ENCODE measurements at places on chromosomes 5 and 9.

GRCh38 chr5:68369457-68370125, 154.0 kb downstream of the PIK3R1 start:
- DNase-seq, result no peak

DNA sequence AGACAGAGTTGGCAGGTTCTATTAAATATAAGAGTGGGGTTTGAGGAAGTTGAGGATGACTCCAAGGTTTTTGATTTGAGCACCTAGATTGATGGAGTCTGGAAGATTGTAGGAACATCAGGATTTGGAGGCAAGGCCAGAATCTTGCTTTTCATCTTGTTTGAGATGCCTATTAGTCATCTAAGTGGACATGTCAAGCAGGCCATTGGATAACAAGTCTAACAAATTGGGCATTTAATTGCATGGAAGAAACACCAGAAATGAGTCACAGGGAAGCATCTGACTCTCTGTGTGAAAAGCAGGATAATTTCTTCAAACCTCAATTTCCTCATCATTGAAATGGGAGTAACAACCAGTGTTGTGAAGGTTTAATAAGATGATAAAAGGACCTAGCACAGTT, 53.3 kb upstream of the ARL15 start:
- DNase-seq, result no peak

- no peak for DNase-seq
These were observed 47.3 kb upstream of the SUB1 start for GRCh38 chr5:32538031-32538547.

GRCh38 chr5:3320317-3320875, 275.2 kb upstream of the IRX1 start:
- no peak for DNase-seq

- no peak for DNase-seq
These were observed 172.0 kb upstream of the KLF9 start for GRCh38 chr9:70586476-70586875.

- no peak for DNase-seq
These were observed 126.4 kb downstream of the FBXL17 start for GRCh38 chr5:108255468-108255867.

DNA sequence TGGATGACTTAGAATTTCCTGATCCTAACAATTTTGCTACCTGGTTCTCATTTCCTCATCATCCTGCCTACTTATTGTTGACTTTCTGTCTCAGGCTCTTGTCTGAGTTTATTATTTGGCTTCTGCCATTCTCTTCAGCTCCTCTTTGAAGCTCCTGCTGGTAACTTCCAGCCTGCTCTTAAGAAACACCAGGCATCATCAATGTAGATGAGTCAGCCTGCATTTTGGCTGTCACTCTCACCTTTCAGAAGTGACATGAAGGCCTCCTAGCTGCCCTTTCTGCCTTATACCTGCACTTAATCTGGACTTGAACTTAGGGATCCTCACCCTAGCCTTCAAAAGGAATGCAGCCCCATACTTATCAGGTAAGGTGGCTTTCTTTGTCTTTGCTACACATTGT, 551.8 kb upstream of the ZNF608 start:
- no peak for DNase-seq

DNA sequence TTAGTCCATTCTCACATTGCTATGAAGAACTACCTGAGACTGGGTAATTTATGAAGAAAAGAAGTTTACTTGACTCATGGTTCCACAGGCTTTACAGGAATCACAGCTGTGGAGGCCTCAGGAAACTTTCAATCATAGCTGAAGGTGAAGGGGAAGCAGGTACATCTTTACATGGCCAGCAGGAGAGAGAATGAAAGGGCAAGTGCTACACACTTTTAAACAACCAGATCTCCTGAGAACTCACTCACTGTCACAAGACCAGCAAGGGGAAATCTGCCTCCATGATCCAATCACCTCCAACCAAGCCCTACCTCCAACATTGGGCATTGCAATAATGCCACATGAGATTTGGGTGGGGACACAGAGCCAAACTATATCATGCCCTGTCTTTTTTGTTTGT, 3.5 kb upstream of the LCN6 start:
- DNase-seq, result no peak

GRCh38 chr9:92963831-92964606, 16.7 kb downstream of the FGD3 start:
- DNase-seq, result no peak

DNA sequence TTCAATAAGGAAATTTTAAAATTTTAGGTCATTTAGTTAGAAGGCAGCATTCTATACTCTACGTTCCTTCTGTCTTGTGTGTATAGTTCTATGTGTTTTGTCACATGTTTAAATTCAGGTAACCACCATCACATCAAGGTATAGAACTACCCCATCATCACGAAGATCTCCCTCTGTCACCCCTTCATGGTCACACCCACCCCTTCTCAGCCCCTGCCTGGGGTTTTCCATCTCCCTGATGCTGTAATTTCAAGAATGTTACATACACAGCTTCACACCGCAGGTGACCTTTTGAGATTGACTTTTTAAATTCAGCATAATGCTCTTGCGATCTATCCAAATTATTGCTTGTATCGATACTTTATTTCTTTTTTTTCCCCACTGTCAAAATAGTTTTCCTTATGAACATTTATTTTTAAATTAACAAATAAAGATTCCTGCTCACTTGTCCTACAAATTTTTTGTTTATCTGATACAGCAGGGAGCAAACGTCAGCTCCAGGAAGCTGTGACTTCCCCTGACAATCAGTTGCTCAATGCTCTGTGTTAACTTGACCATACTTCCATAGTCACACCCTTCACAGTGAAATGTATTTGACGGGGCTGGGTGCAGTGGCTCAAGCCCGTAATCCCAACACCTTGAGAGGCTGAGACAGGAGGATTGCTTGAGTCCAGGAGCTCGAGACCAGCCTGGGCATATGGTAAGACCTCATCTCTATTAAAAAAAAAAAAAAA, 10.2 kb downstream of the BTNL8 start:
- DNase-seq, result no peak

GRCh38 chr5:155834271-155834975, 492.5 kb upstream of the SGCD start:
- no peak for DNase-seq

DNA sequence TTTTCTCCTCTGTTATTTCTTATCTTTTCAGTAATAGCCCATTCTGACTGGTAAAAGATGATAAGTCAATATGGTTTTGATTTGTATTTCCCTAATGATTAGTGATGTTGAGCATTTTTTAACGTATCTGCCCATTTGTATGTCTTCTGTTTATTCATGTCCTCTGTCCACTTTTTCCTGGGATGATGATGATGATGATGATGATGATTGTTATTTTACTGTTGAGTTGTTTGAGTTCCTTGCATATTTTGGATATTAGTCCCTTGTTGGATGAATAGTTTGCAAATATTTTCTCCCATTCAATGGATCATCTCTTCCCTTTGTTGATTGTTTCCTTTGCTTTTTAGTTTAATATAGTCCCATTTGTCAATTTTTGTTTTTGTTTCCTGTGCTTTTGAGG, 27.0 kb downstream of the UTP15 start:
- DNase-seq, result no peak

DNA sequence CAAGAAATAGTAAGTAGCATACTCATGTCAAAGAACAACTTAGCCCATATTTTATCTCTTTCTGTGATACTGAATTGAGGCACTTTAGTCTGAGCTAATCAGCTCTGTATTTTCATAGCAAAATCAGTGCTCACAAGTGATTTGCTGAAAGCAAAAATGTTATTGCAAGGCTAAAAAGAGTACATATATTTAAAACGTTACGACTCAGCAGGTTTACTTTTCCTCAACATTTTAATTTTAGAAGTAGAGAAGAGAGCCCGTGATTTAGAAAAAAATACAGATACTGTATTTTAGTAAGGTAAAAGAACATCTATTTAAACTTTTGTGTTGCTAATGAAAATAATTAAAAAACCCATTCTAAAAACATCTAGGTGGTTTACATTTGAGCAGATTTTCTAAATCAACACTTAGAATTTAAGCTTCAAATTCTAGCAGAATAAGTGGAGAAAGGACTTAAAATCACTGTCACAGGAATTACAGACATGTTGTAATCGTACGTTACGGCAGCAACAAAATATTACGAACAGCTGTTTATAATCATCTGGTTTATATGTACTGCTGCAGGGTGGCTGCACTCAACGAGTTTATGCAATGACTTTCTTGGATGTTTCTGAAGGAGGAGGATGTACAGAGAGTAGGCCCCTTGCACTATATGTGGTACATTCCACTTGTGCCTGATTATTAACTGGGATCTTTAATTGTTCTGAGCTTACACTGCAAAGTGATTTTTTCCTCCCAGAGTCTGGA, 20.1 kb downstream of the SREK1 start:
- no peak for DNase-seq

DNA sequence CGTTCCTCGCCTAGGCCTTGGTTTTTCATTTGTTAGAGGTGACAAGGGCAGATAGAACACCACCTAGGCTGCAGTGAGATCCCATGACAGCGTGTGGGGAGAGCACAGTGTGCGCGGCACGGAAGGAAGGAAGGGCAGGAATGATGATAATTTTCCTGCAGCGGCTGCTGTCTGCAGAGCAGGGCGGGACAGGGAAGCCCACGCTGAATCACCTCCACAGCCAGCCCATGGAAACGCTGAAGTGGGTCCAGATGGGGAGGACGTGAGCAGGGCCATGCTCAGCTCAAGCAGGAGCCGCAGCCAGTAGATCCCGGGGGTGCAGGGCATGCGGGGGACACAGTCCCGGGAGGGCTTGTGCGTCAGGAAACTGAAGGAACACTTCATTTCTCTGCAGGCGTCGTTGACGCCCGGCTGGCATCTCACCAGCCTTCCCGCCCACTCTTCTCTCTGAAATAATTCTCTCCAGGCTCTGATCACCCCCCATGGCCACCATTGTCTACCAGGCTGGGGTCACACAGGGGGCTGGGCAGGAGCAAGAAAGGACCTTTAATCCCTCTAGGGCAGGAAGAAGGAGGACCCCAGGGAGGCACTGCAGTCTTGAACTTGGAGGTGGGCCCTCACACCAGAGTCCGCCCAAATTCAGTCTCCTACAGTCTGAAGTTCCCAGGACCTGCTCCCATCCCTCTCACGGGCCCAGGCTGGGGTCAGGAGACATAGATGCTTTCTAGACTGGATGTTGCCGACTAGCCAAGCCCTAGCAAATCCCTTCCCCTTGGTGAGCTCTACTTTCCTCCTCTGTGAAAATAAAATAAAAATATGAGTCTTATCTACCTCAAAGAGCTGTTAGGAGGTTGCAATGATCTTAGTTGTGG, 20.9 kb upstream of the SYNPO start:
- DNase-seq, result no peak

- peak; percentile 17 for DNase-seq
These were observed 302.1 kb downstream of the PARP8 start for GRCh38 chr5:50968356-50969149.

DNA sequence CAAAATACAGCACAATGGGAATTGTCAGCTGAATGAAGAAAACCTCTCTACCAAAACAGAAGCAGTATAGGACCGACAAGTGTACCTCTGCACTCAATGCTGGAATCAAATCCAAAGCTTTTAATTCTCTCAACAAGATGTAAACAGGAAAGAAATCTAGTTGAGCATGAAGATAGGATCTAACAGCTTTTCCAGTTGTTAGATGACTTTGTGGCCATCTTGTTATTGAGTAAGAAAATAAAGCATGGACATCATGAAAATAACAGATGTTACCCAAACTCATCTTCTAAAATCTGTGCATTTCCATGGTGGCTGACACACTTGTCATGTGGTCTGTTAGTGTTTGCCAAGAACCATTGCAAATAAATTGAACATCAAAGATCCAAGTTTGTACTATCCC, 34.7 kb downstream of the SREK1 start:
- no peak for DNase-seq

- no peak for DNase-seq
These were observed 30.4 kb downstream of the NUDT12 start for GRCh38 chr5:103532086-103532734.

DNA sequence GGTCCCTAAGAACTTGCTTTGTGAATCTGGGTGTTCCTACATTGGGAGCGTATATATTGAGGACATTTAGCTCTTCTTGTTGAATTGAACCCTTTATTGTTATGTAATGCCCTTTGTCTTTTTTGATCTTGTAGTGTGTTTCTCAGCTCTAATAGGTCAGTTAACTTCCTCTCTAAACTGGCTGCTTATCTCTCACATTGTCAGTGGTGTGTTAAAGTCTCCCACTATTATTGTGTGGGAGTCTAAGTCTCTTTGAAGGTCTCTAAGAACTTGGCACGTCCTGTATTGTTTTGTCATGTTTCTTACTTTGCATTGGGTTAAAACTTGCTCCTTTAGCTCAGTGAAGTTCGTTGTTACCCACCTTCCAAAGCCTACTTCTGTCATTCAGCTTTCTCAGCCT, 36.2 kb downstream of the RIC1 start:
- no peak for DNase-seq

- DNase-seq, result no peak
These were observed 619.4 kb downstream of the TLE1 start for GRCh38 chr9:81069923-81070322.

DNA sequence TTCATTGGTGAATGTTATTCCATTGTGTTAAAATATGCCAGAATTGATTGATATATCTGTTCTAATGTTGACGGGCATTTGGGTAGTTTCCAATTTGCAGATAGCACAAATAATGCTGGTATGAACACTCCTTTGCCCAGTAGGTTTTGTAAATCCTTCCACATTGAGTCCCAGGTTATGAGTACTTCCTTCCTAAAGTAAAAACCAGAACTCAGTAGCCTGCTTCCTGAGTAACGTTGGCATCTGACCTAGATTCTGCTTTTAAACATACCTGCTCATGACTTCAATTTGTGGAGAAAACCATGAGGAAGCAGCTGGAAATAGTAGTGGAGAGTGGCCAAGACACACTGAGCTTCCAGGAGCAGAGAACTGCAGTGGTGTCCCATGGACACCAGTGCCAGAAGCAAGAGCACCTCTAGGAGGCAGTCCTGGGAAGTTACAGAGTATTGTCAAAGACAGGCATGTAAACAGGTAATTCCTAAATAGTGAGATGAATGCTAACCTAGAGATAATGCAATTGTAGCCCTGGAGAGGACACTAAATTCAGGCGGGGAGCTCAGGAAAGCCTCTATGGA, 24.3 kb upstream of the RASGRF2 start:
- DNase-seq, result no peak

DNA sequence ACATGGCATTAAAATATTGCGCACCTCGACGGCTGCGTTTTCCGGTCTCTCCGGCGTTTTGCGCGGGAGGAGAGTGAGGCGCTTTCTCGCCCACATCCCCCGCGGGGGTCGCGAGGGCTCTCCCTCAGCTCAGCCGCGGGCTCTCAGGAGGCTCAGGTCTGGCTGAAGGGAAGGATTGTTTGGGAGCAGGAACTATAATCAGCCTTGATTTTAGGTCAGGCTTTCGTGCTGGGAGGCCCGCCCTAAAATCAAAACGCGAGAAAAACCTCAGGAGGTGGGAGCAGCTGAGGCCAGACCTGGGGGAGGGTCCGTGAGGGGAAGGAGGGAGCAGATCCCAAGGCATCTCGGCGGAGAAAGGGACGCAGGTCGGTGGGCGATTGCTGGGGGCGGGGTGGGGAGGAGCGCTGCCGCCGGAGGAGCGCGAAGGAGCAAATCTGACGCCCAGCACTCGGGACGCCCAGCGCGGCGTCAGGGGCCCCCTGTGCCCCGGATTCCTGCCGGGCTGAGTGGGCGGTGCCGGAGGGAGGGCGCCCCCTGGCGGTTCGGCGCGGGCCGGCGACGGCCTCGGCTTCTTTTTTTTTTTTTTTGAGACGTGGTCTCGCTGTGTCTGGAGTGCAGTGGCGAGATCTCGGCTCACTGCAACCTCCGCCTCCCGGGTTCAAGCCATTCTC, 18.7 kb upstream of the RNF130 start:
- DNase-seq, result peak; percentile 89

- no peak for DNase-seq
These were observed 620.0 kb upstream of the CCNG1 start for GRCh38 chr5:162817364-162817763.

- peak; percentile 66 for DNase-seq
These were observed 171.6 kb downstream of the PAX5 start for GRCh38 chr9:36862206-36863145.

GRCh38 chr9:37010180-37010579, 23.9 kb downstream of the PAX5 start:
- no peak for DNase-seq
